Activated CD4-positive, alpha-beta T cell treated with anti-CD3 and anti-CD28 coated beads for 36 hours (primary cell): ENCODE measurements at places on chromosomes 16 and 17. TPM values are rescaled to one million over a fixed set of nuclear protein-coding genes. Genes with fewer than 3 reads are reported as not detected.

The CD300LF gene
- total RNA-seq, result not detected

The C16orf96 gene
- 0.18 TPM for total RNA-seq

GRCh38 chr17:49484588-49484987, 10.5 kb upstream of the NGFR start:
- DNase-seq, result no peak
- peaks cover 35% of the 10 kb centered on the region for H3K27me3 ChIP-seq
- H3K27ac ChIP-seq, result no peak overlapping the region
- no peaks in the 10 kb centered on the region for H3K36me3 ChIP-seq
- no peak overlapping the region for H3K4me3 ChIP-seq
- H3K4me1 ChIP-seq, result peaks cover 4% of the 10 kb centered on the region

GRCh38 chr17:19558946-19559345, 25.3 kb downstream of the SLC47A1 start:
- H3K27me3 ChIP-seq, result peaks cover 9% of the 10 kb centered on the region
- no peak for DNase-seq
- H3K4me3 ChIP-seq, result no peak overlapping the region
- H3K27ac ChIP-seq, result no peak overlapping the region
- H3K36me3 ChIP-seq, result no peaks in the 10 kb centered on the region

DNA sequence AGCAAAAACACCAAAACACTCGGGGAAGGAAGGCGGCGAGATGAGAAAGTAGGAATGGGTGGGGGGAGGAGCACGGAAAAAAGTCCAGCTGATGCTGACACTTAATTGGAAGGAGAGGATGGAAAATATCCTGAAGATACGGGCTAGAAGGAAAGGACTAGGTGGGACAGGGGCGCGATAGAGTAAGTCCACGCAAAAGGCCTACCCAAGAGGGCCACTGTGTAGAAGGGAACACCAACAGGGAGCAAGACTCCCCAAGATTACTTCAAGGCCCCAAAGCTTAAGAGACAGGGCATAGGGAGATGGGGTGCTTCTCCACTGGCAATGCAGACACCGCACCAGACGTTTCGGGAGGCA, 736 bp downstream of the APPBP2 start:
- H3K36me3 ChIP-seq, result peaks cover 8% of the 10 kb centered on the region
- H3K27me3 ChIP-seq, result no peaks in the 10 kb centered on the region
- no peak for DNase-seq
- H3K4me1 ChIP-seq, result peaks cover 30% of the 10 kb centered on the region
- H3K27ac ChIP-seq, result peak overlapping the region; percentile 97
